ENCODE measurements at places on chromosomes 12 and 14. TPM values are rescaled to one million over a fixed set of nuclear protein-coding genes. Genes with fewer than 3 reads are reported as not detected.

COX8C gene
- total RNA-seq = not detected

ZBTB42 gene
- 10.4 TPM for total RNA-seq

HOXC6 gene
- total RNA-seq = 0.48 TPM

CLEC6A gene
- not detected for total RNA-seq

CLEC7A gene
- total RNA-seq = not detected

Data from tracheal epithelial cell (primary cell).